ENCODE measurements at places on chromosomes 3 and 15.

DNA sequence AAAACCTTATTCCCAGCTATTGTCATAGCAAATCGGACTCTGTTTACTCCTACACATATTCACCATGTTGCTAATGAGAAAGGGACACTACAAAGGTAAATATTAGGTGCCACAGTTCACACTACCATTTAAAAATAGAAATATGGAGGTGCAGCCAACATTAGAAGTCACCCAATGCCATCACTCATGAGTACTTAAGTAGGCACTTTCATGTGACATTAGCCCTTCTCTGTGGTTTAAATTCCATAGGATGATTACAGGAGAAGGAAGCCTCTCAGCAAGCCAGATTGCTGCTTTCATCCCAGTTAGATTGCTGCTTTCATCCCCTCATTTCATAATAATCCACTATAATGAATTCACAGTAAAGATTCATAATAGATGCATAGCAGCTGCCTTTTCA lies 376.8 kb upstream of the ALCAM start:
- no peak for DNase-seq

DNA sequence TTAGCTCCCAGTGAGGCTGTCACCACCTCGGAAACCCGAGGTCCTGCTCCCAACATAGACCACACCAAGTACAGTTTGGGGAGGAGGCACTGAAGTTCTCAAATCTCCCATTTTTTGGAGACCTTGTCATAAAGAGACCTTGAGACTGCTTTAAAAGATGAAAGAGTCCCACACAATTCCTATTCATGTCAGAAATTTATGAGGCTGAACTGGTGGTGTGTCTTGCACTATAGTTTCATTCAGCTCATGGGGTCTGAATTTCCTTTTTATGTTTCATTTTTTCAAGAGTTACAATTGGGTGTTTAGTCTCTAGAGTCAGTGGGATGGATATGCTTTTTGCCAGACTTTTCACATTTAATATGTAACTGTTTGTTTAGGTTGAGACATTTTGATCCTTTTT lies 318.1 kb upstream of the LRRFIP2 start:
- no peak for DNase-seq

DNA sequence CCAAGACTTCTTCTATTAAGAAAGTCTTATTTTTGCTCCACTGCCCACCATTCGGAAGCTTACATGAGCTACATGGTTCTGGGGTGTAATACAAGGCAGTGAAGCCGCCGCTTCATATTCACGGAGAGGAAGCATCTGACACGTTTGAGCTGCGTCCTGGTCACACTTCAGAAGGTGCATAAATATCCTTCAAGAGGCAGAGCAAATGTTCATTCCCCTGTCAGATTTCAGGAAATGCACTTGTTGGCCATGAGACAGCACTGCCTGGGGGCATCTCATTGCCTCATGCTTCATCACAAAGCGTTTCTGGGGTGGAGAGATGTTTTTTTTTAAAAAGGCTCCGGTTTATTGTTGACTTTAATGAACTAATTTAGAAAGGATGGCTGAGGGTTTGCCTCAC lies 119.9 kb downstream of the CADPS start:
- DNase-seq = no peak

DNA sequence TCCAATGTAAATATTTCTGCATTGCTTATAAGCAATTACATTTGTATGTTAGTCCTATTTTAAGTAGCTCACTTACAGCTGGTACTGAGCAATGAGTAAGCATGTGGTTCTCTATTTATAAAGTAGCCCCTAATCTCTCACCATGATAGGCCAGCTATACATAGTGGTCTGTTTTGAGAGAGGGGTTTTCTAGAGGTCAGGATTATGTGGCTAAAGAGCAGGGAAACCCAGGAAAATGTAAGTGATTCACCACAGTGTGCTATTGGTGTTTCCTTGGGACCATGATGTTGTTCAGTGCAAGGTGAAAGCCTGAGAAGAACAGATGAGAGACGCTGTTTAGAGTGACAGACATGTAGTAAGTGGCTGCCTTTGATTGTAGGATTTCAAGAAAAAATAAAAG lies 26.4 kb downstream of the RBMS3 start:
- DNase-seq = no peak

GRCh38 chr3:17670749-17671148 lies 71.7 kb downstream of the TBC1D5 start:
- no peak for DNase-seq

- peak; percentile 86 for DNase-seq
These were observed at the start of gene SLC9C1 for GRCh38 chr3:112293368-112294321. Gene SLC9C1 (minus strand): TSS chr3:112294216. CDS start chr3:112286791, 7,425 bp downstream.

GRCh38 chr15:100275641-100276040 lies 66.1 kb downstream of the ADAMTS17 start:
- DNase-seq = no peak

DNA sequence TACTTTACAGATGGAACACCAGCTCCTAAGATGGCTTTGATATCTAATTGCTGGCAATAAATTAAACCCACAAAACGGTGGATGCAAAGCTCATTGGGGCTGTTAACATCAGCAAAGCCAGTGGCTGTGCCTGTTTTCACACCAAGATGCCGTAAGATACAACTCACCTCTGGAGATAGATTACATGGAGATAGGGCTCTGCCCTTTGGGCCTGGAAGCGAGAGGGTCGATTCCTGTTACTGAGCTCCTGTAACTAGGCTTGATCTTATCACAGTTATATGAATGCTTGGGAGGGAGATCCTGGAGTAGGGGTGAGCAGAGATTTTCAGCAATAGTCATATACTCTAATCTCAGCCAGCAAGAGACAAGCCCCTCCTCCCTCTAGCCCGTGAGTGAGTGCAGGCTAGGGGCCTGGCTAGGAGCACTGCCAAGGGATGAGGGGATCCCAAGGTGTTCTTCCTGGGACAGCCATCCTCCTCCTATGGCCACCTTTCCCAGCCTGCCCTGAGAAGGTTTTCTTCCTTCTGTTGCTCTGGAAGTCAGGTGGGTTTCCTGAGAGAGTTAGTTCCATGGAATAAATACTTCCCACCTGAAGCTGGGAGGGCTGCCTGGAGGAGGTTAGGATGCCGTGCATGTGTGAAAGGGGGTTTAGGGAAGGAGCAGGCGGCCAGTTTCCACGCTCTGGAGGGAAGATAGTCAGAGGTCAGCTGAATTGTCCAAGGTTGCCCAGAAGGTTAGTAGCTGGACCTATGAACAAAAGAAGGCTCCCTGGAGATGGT lies 18.1 kb upstream of the DOCK3 start:
- DNase-seq = no peak

- peak; percentile 33 for DNase-seq
These were observed 512.7 kb upstream of the CDIN1 start for GRCh38 chr15:36066757-36067156.

DNA sequence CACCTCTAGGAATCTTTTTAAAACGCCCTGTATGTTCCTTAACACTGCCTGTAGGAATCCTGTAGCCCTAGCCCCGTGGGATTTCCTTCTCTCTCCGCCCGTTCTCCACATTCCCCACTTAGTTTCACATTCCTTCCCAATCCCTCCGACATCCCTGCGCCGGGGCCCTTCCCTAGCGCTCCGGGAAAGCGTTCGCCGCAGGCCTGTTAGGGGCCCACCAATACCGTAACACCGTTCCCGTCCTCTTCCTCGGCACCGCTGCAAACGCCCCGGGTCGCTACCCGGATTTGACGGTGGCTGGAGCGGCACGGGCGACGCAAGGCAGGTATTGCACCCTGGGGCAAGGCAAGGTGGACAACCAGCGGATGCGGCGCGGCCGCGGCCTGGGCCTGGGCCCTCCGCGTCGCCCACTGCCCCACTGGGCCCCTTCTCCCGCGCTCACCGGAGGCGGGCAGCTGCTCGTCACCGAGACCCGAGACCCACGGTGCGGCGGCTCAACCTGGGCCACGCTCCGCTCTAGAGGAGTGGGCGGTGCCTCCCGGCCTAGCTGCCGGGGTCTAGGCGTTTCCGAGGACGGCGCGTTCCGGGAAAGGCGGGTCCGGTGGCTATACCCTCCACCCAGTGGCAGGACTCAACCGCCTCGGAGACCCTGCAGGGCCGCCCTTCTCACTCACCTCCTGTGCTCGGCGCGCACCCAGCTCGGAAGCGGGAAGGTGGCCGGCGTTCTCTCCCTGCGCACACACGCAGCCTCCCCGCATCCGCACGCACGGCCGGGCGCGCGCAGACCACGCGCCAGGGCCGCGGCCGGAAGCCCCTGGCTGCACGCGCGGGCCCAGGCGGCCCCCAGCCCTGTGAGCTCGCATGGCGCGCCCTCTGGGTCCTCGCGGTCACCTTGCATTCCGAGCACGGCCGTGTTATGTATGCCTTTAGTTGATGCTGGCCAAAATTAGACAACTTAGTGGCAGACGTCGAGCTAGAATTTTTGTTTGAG lies at the start of gene B3GALNT1:
TSS of gene B3GALNT1 (minus strand) at position 789 of the 991 bp plus-strand sequence. CDS start 18,595 bp downstream, outside the sequence.
- peak; percentile 79 for DNase-seq

DNA sequence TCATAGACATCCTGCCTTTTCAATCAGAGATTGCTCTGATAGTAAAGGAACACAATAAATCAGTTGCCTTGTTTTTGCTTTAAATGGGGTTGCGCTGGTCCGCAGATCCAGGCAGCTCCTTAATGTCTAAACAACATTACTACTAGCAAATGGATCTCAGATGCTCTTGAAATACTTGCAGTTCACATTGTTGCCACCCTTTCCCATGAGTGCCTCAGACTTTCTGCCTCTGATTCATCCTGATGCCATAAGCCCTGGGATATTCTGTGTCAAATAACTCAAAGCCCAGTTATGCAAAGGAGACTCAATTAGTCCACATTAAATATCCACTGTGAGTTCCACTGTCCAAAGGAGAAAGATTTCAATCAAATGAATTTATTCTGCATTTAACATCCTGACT lies 196.7 kb downstream of the PLCH1 start:
- DNase-seq = no peak

DNA sequence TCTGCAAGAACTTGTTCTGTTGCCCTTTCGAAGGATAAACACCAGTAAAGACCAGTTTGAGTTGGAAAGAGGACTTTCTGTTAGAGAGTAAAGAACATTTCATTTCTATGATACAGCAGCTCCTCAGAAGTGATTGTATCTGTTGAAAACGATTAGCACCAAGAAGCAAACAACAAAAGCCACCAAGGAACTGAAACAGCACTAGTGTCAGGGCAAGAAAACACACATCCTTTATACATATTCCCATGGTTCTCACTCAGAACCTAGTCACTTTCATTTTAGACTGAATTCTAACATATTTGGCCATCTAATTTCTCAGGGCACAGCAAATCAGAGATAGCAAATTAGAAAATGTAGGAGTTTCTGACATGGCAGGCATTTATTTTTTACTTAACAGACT lies 116.1 kb downstream of the ATP1B3 start:
- DNase-seq = no peak

- no peak for DNase-seq
These were observed 68.8 kb upstream of the ABHD2 start for GRCh38 chr15:89019436-89019835.

- peak; percentile 42 for DNase-seq
These were observed 16.5 kb upstream of the CYP11A1 start for GRCh38 chr15:74383695-74384565.

GRCh38 chr3:119279101-119279554 lies 15.1 kb upstream of the ARHGAP31 start:
- peak; percentile 59 for DNase-seq

GRCh38 chr15:99911816-99912215 lies 178.6 kb upstream of the LYSMD4 start:
- peak; percentile 52 for DNase-seq

DNA sequence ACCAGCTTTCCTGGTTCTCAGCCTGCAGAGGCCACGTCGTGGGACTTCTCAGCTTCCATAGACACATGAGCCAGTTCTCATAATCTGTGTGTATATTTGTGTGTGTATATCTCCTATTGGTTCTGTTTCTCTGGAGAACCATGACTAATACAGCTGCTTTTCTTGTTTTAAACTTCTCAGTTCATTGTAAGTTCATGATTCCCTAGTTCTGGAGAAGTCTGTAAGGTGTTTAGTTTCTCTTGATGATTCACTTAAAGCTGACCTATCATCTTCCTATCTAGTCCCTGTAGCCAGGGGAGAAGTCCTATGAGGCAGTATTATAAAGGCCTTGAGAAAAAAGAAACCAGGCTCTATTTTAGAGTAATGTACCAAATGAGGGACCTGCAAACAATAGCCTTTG lies 147.7 kb downstream of the RYR3 start:
- DNase-seq = no peak

GRCh38 chr3:52299879-52300611 lies 12.4 kb downstream of the GLYCTK start:
- DNase-seq = no peak

DNA sequence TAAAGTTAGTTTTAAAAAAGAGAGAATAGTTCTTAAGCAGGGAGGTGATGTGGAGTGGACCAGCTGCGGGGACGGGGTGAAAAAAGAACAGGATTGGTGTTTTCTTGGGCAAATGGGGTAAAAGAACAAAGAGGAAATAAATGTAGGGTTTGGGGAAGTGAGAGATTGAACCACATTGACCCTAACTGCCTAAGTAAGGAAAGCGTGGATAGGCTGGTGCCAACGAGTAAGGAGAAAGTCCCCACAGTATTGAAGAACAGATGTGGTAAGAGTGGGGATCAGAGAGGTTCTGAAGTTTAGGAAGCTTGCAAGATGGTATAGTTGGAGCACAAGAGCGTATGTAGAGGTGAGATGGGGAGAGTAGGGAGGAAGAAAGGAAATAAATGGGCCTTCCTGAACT lies 17.0 kb downstream of the IREB2 start:
- peak; percentile 33 for DNase-seq

GRCh38 chr3:50320853-50321335 lies 1.7 kb downstream of the HYAL2 start:
- DNase-seq = peak; percentile 92

DNA sequence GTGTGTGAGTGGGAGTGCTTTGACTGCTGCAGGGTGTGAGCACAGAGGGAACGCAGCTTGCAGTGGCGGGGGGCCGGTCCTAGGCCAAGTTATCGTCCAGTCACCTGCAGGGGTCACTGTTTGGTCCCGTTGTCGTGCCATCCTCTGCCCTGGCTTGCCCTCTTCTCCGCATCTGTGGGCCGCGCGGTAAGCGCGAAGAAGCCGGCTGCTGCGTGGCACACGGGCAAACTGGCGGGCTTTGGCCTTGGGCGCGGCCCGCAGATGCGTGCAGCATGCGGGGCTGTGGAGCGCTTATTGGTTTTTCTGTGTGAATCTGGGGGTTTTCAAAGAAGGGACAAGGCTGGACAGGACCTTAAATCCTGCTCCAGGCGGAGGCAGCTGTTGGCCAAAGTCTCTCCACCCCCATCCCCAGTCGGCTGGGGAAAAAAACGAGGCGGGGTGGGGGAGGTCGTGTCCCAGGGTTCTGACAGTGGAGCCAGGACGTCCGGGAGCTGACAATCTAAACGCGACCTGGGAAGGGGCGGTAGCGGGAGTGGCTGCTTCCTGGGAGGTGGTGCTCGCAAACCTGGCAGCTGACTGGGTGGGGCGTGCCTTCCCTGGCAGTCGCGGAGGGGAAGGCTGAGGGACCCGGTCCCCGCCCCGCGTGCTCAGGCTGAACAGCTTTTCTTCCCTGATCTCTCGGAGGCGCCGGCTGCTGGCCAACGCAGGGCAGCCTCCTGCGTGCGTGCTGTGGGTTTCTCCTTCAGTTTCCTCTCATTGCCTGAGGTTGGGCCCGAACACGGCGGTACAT lies 39.7 kb upstream of the VEPH1 start:
- peak; percentile 78 for DNase-seq

- no peak for DNase-seq
These were observed 135.4 kb upstream of the LINGO1 start for GRCh38 chr15:77768107-77768506.
